ENCODE measurements at places on chromosomes 4 and X.

DNA sequence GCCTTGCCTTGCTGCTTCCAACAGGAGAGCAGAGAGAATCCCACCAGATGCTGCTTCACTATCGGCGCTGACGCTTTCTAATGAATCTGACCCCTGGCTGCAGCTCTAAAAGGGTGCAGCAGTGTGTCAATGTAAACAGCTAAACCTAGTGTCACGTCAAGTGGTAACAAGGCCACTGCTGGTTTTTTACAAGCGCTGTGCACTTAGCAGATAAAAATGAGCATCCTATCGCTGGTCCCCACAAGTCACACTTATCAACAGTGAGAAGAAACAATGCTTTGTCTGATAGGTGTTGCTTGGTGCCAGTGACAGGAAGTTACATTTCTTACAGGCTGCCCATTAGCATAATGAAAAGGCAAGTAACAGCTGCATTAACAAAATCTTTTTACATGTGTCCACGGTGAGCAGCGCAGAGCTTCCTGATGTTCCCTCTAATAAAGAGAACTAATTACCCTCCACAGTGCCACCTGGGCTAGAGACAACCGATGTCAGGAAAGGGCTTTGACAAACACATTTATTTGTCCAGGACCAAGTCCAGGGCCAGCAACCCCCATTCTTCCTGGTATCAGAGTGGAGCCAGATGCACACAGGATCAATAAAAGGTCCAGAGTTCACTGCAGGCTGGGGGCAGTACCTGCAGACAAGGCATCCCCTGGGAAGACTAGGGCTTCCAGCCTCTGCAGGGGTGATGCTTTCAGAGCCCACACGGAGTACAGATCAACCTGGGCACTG, 176.0 kb downstream of the MGST2 start:
- no peak for DNase-seq

DNA sequence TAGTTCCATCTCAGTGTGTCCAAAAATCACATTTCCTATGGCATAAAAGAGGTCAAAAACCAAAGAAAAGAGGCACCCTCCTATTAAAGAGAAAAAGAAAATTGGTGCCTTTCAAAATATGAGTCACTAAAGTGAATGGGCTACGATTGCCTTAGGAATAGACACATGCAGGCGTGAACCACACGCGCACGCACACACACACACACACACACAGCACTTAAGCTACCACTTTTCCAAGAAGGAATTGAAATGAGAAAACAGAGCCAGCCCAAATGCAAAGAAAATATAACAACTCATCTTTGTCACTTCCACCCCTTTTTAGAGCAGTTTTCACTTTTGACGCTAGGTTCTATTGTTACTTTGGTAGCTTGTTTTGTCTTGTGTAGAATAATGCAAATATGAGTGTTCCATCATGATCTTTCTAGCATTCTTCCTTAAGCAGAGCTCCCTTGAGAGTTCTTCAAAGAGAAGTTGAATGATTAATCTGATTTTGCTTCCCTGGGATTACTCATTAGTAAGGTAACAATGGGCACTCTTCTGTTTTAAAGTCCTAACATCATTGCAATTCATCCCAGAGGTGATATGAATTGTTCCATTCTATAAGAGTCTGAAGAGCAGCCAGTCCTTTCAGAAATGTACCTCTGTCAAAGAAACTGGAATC, 239.2 kb upstream of the GNPDA2 start:
- no peak for DNase-seq

DNA sequence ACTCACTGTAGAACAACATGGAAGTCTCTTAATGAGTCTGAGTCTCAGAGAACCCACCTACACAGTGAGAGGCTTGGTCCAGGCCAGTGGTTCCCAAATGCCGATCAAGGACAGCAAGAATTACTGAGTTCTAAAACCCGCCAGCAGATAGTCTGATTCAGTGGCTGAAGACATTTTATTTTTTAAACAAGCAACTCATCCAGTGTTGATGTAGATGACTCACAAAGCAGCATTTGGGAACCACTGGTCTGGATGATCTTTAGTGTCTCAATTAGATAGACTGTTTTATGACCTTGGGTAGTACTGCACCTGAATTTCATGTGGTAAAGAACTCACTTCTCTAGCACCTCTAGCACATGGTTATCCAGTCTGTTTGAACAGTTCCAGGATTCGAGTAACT, 193.6 kb downstream of the FBXW7 start:
- DNase-seq: no peak

DNA sequence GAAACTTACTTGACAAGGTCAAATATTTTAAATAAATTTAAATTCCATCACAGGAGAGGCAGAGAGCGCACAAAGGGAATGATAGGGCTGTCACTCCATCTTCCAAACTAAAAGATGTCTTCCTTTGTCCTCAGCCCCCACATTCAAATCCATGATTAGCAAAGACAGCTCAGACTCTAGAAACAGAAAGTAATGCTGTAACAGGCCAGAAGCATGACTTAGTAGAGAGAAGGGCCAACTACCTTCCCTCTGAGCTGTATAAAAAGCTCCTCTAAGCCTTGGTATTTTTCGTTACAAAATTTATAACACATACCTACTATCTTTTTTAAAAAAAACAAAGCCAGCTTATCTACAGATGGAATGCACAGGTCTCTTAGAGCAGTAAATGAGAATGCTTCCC, 207.4 kb downstream of the MAPK10 start:
- no peak for DNase-seq

- DNase-seq: no peak
These were observed 27.6 kb upstream of the NKAP start for GRCh38 chrX:119971184-119971583.

- no peak for DNase-seq
These were observed 30.5 kb upstream of the TEX13C start for GRCh38 chrX:125289209-125289608.

DNA sequence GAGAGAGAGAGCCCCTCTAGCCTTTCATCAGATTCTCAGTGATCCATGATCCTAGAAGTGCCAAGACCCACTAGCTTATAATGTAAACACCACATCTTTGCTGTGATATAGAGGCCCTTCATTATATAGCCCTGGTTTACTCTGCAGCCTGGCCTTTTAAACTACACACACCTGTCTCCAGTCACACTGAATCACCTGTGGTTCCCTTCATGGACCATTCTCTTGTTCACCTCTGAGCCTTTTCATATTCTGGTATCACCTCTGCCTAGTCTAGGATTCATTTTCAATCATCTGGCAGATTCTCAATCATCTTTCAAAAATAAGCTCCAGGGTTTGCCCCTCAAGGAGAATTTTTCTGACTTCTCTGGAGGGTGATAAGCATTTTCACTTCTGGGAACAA, 50.0 kb upstream of the CD40LG start:
- no peak for DNase-seq

GRCh38 chr4:46329118-46329976, 60.6 kb downstream of the GABRA2 start:
- no peak for DNase-seq

DNA sequence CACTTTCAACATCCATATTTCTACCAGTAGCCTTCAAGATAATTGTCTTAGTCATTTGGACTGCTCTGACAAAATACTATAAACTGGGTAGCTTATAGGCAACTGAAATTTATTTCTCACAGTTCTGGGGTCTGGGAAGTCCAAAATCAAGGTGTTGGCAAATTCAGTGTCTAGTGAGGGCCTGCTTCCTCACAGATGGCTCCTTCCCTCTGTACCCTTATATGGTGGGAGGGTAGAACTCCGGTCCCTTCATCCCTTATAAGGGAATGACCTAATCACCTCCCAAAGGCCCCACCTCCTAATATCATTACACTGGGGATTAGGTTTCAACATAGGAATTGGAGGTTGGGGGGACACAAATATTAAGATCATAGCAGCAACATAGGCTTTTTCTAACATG, 7.4 kb upstream of the TBC1D25 start:
- no peak for DNase-seq

DNA sequence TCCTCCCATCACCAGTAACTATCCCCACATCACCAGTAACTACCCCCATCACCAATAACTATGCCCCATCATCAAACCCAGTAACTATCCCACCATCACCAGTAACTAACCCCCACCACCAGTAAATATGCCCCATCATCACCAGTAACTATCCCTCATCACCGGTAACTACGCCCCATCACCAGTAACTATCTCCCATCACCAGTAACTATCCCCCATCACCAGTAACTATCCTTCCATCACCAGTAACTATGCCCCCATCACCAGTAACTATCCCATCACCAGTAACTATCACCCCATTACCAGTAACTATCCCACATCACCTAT, 2.9 kb downstream of the ASMTL start:
- no peak for DNase-seq

GRCh38 chrX:18873189-18873791, 110.6 kb downstream of the PHKA2 start:
- no peak for DNase-seq

DNA sequence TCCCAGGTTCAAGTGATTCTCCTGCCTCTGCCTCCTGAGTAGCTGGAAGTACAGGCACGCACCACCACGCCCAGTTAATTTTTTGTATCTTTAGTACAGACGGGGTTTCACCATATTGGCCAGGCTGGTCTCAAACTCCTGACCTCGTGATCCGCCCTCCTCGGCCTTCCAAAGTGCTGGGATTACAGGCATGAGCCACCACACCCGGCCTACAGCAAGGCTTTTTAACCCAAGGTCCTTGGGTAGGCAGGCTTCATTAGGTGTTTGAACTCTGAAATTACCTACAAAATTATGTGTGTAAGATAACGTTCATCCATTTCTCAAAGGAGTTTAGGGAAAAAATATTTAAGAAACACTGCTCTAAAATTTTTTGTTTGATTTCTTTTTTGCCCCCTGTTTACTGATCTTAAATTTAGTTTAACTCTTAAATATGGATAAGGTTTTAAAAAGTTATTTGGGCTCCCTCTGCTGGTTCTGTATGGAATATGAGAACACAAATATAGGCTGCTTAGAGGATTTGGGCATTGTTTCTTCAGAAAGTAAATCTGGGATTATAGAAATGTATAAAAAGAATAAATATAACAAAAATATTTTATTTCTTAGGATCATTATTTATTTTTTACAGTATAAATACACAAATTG, 92.8 kb downstream of the CBR4 start:
- no peak for DNase-seq

GRCh38 chr4:7907142-7907541, 32.5 kb downstream of the AFAP1 start:
- DNase-seq: no peak

- no peak for DNase-seq
These were observed 257.2 kb downstream of the ARHGAP24 start for GRCh38 chr4:85732124-85732523.

- DNase-seq: no peak
These were observed 146.4 kb upstream of the EDNRA start for GRCh38 chr4:147334478-147334877.

GRCh38 chrX:39907964-39908661, 189.6 kb downstream of the BCOR start:
- DNase-seq: no peak

- no peak for DNase-seq
These were observed 66.0 kb downstream of the RELL1 start for GRCh38 chr4:37620176-37620575.

GRCh38 chrX:66053414-66053813, 13.5 kb upstream of the VSIG4 start:
- no peak for DNase-seq

GRCh38 chr4:47349326-47349725, 114.2 kb downstream of the COMMD8 start:
- no peak for DNase-seq

- no peak for DNase-seq
These were observed 14.4 kb downstream of the ASMT start for GRCh38 chrX:1629244-1629643.

- no peak for DNase-seq
These were observed 227.2 kb downstream of the ANK2 start for GRCh38 chr4:113276464-113277170.

DNA sequence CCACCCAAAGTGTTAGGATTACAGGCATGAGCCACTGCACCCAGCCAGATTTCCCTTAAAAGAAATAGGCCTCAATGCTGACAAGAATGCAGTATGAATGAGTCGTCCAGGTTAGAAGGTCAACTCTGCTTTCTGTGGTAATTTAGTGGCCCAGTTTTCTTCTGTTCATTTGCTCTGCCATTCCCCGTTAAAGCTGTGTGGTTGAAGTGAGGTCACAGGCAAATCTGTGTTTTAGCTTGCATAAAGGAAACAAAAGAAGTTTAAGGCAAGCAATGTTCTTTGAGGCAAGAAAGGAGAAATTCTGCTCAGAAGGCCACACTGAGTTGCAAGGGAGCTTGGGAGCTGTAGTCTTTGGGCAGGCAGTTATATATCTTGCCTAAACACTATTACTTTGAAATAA, 176.8 kb downstream of the LARP7 start:
- no peak for DNase-seq

- no peak for DNase-seq
These were observed 31.5 kb downstream of the IRS4 start for GRCh38 chrX:108704839-108705238.

DNA sequence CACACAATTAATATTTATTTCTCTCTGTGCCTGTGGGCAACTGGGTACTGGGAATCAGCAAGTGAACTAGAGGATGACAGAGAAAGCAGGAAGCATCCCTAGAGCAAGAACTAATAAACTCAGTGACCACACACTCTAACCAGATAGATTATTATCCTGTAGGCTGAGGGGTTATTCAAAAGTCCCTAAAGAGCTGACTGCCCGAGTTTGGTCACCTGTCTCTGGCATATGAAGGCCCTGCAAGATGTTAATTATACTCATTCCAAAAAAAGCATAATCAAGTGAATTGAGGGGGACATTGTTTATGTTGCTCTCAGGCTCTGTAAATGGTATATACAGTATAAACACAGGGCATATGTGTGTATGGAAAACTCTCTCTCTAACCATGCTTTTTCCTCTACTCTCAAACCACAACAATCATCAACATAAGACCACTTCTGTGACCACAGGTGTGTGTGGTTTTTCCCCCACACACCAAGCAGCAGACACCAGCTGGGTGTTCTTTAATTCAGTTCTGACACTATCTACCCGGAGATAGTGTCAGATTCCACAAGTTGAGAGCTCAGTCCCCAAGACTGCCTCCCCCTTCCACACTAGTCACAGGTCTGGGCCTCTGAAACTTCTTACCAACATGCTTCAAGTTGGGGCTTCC, 6.2 kb upstream of the HPSE start:
- no peak for DNase-seq

DNA sequence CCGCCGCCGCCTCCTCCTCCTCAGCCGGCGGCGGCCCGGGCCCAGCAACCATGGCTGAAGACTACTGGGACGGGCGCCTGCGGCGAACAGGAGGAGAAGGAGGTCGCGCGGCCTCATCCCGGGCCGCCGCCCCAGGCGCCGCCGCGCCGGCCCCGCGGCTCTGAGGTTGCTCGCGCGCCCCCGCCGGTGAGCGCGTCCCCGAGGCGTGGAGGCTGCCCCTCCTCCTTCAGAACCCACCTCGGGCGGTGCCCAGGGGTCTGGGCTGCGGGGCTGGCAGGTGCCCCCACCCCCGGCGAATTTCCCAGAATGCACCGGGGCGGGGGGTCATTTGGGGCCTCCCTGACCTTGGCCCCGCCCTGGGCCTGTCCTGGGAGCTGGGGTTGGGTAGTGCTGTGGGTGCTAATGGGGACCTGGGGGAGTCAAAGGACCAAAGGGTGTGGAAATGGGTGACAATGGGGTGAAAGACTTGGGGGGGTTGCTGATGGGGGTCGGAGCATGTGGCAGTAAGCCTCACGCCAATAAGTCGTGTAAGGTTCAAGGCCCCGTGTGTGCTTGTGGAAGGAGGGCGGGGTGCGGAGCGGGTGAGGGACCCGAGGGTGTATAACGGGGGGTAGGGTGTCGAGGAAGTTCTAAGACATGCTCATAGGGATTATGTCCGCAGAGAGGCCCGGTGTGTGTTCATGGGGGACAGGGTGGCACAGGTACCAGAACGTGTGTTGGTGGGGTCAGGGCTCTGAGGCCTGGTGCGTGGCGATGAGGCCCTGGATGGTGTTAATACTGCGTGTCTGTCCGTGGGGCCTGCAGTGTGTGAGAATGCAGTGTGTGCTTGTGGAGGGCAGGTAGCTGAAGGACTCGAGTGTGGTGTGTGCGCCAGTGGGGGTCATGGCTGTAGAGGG, 687 bp downstream of the CDK16 start:
- peak; percentile 18 for DNase-seq

Data from stimulated activated CD4-positive, alpha-beta T cell treated with anti-CD3 and anti-CD28 coated beads, Interleukin-1b, Interleukin-23, amount 100 ng/mL, for 1 hour (primary cell).